ENCODE measurements at places on chromosomes 11 and 22.

DNA sequence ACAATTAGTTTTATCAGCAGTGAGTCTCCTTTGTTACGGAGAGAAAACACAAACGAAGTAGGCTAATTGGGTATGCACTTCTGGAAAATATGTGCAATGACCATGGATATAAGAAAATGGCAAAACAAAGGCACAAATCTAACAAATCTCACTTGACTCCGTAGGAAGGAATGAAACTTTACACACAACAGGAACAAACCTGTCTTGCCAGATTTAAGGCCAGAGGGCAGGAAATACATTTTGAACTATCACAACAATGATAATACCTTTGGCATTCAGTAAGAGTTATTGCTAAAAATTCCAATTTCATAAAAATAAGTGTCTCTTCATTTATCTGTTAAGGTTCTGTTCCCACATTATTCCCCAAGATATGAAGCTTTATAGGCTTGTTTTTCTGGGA is 36.6 kb downstream of the SLC25A17 start:
- no peak for DNase-seq

GRCh38 chr11:121643479-121644186 is 190.9 kb upstream of the SORL1-AS1 start:
- no peak for DNase-seq

- DNase-seq: no peak
These were observed 12.7 kb downstream of the TRMU start for GRCh38 chr22:46348099-46348695.

GRCh38 chr11:16775614-16776283 is 37.3 kb downstream of the C11orf58 start:
- DNase-seq: no peak

- DNase-seq: no peak
These were observed 7.1 kb downstream of the YWHAH start for GRCh38 chr22:31951194-31952093.

GRCh38 chr11:110974731-110975130 is 262.5 kb upstream of the ARHGAP20 start:
- DNase-seq: no peak

DNA sequence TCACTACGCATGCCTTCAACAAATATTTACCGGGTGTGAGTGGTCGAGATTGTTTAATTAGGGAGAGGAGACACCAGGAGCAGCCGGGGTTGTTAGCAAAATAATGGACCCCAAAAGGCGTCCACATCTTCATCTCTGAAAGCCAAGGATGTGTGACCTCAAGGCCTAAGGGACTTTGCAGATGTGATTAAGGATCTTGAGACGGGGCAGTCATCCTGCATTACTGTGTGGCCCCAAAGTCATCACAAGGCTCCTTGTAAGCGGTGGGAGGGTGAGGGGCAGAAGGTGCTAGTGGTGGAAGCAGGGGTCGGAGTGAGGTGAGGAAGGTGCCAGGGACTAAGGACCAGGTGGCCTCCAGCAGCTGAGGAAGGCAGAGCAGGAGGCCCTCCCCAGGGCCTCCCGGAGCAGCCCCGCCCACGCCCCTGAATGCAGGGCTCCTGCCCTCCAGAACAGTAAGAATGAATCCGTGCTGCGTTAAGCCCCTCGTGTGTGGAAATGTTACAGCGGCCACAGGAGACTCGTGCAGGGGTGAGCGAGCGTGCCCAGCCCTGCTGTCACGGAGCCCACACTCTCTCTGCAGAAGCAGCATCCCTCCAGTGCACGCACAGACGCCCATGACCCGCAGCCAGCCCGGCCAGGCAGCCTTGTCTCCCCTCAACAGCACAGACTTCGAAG is 83.5 kb downstream of the CELSR1 start:
- DNase-seq: no peak

- no peak for DNase-seq
These were observed 146.6 kb downstream of the BBOX1 start for GRCh38 chr11:27187075-27187847.

DNA sequence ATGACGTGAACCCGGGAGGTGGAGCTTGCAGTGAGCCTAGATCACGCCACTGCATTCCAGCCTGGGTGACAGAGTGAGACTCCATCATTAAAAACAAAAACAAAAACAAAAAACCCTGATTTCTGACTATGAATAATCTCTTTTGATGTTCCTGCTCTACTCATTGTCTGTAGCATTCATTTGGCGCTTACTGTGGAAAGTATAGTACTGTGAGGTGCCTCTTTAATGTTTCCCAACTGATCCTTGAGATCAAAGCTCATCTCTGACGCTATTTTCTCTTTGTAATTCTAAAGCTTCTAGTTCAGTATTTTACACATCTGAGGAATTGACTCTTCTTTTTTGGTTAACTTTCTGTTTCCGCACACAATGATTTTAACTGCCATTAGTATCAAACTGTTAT is 60.0 kb downstream of the GRK3 start:
- DNase-seq: no peak

GRCh38 chr11:6650980-6651379 is 4.6 kb downstream of the DCHS1 start:
- DNase-seq: no peak

DNA sequence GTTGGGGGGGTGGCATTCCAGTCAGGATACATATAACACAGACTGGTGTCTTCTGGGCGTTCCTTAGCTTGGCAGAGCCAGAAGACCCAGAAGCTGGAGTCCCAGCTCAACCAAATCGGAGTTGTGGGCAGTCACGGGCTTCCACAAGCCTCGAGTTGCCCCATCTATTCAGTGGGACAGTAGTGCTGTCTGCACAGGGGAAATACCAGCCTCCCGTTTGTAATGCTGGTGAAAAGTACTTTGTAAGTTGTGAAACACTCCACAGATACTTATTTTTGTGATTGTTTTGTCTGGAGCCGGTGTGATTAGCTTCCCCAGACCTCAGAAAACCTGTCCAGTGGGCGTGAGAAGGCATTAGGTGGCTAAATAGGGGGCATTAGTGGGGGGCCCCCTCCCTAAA is 13.6 kb downstream of the DGKZ start:
- no peak for DNase-seq

GRCh38 chr11:87443707-87444106 is 406.0 kb downstream of the TMEM135 start:
- no peak for DNase-seq

- DNase-seq: no peak
These were observed 89.3 kb downstream of the BCR start for GRCh38 chr22:23269441-23270211.

DNA sequence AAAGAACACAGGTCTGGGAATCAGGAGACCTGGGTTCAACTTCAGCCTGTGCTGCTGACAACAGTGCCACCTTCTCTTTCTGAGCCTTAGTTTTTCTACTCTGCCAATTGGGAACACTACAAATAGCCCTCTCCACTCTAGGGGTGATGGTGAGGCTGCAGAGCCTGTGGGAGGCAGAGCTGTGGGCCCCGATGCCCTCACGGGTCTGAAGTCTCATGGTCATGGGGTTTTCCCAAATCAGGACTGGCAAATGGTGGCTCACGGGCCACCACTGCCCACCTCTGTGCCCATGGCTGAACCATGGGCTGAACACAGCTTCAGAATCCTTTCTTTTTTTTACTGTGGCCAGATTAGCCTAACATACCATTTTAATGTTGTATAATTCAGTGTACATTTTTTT is 19.8 kb downstream of the SYNGR1 start:
- DNase-seq: no peak

- DNase-seq: no peak
These were observed 4.6 kb downstream of the LRRC32 start for GRCh38 chr11:76665921-76666351.

DNA sequence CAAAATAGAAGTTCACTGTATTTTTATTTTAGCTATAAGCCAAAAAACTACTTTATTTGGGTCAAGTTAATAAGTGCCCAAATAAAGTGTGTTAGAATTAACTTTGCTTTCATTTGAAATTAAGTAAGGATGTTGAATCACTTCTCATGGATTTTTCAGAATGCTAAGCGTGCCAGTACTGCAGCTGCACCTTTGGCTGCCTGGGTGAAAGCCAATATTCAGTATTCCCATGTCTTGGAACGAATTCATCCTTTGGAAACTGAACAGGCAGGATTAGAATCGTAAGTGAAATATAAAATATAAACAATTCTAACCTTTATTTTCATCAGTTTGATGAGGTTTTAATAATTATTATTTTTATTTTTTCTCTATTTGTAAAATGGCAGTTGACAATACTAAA is 113.6 kb downstream of the DYNC2H1 start:
- DNase-seq: no peak

GRCh38 chr11:432501-433100 is 9.2 kb downstream of the ANO9 start:
- no peak for DNase-seq

- DNase-seq: no peak
These were observed 1630.8 kb upstream of the TENM4 start for GRCh38 chr11:81071606-81072005.

DNA sequence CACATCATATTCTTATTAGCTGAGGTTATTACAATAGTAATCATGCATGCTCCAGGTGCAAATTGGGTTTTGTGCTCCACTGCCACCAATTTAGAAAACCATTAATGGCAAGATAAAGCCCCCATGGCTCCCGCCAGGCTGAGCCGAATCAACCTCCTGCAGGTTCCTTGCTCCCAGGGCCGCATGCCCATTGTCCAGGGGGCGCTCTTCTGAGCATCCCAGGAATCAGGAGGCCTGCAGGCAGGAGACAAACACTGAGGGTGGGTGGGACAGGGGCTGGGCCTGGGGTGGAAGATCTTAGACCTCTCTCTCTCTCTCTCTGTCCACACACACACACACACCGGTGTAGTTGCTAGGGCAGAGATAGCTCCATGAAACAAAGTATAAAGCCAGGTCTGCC is 57.4 kb downstream of the BUD13 start:
- DNase-seq: no peak

GRCh38 chr11:73270855-73271477 is 1.2 kb upstream of the P2RY6 start:
- no peak for DNase-seq

- no peak for DNase-seq
These were observed 38.6 kb downstream of the MUC5B start for GRCh38 chr11:1261241-1262071.

DNA sequence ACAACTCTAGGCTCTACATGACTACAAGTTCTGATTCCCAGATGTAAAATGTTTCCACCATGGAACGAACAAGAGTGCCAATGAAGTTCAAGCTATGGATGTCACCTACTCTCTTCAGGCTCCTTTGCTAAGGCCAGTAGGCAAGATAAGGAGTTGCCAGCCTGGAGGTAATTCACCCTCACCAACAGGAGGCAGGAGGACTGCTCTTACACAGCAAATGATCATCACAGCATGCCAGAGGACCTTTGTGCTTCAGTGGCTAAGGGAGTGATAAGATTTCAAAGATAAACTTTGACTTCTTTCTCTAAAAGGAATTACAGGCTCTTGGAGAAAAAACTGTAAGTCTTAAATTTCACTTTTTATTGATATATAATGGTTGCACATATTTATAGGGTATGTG is 54.1 kb upstream of the SLC36A4 start:
- DNase-seq: no peak

- no peak for DNase-seq
These were observed 422.6 kb downstream of the MN1 start for GRCh38 chr22:27378995-27379394.

DNA sequence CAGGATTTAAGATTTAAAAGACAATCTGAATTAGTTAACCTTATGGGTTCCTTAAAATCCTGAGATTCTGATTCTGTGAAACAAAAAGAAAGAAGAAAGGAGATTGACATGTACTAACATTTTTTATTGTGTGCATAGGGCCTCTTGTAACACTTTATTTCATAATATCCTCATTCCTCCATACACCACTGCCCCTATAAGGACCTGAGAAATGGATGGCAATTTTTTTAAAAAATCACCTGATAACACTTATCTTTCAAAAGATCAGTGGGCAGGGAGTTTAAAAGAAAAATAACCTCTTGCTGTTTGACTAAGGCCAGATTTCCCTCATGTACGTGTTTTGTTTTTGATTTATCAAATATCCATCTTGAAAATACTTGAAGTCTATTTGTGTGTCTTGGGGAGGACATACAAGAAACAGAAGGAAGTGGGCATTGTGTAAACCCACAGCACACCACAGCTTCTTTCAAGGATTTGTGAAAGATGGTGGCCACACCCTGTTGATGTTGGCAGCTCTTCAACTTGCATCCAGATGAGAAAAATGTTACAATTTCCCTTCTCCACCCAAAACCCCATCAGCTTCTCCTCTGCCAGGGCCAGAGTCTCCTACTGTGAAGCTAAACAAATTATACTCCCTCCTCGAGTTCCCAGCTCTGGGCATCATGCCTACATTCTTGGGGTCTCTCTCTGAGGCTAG is 35.0 kb upstream of the MPEG1 start:
- no peak for DNase-seq

DNA sequence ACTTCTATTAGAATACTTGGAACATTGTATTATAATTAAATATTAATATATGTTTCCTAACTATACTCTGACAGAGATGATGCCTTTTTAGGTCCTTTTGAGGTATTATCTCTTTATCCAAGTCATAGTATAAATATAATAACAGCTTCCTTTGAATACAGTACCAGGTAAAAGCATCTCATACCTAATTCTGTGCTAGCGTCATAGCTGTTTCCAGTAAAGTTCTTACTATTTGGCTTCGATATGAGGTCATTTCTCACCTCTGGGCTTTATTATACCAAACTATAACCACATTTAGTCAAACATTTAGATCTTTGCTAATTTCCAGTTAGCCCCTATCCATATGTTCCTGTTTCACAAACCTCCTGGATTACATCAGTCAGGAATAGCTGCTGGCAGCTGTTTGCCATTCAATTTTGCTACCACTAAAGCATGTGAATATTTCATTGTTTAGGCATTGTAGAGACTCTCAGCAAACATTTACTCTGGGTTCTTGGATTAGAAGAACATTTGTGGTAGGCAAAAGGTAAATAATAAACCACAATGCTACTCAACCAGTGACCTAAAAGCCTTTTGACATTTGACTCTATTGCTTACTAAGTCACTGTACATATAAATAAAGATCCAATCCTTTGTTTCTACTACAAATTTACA is 255.1 kb downstream of the TTC28 start:
- DNase-seq: no peak

GRCh38 chr11:72598906-72599305 is 75.3 kb downstream of the PDE2A start:
- DNase-seq: no peak

DNA sequence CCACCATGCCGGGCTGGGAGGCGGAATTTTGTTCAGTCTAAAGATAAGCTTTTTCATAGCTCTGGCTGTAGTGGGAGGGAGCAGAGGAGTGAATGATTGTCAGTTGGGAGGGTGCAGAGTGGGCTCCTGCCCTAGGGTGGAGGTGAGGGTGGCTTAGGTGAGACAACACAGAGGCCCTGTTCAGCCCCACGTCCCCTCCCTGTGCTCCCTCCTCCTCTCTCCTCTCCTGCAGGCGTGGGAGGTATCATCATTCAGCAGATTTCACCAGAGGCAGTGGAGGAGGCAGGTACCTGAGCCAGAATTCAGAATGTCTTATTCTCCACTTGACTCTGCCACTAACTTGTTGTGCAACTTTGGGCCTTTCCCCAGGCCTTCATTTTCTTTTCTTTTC is 1.7 kb upstream of the THRSP start:
- no peak for DNase-seq

DNA sequence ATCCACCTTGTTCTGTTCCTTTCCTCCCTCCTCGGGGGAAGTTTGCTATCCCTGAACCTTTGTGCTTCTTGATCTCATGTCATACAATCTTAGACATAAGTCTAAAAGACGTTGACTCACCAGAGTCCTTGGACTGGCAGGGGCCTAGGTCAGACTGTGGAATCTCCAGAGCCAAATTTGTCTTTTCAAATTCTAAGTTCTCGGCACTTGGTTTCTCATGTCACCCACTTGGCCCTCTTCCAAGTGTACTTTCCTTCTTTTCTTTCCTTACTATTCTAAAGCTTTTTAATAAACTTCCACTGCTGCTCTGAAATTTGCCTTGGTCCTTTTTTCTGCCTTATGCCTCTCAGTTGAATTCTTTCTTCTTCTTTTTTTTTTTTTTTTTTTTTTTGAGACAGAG is 30.1 kb upstream of the SMPD1 start:
- no peak for DNase-seq
